SK-N-SH (cell line): ENCODE measurements at places on chromosomes 2 and 18. TPM values are rescaled to one million over a fixed set of nuclear protein-coding genes. Genes with fewer than 3 reads are reported as not detected.

DNA sequence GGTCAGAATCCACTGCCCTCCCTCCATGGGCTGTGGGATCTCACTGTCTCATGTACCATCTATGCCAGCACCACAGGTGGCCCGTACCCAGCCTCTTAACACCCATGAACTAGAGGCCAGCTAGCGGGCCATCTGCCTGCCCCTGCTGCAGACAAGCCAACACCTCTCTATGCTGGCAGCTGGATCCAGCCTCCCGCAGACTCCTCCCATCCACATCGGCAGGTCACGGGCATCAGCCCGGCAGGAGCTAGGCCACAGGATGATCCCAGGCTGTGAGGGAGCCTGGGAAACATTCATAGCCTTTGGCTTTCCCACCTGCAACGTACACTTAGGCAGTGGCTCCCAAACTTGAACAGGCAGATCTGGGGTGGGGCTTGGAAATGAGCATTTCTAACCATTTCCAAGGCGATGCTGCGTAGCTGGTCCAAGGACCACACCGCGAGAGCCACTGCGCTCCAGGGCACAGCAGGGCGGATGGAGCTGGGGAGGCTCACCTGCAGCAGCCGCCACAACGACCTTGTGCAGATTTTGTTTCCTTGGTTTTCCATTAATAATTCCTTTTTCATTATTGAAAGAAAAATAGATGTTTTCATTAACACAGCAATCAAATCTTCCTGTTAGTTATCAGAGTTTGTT lies 114.7 kb downstream of the KCNF1 start:
- no peak for DNase-seq

DNA sequence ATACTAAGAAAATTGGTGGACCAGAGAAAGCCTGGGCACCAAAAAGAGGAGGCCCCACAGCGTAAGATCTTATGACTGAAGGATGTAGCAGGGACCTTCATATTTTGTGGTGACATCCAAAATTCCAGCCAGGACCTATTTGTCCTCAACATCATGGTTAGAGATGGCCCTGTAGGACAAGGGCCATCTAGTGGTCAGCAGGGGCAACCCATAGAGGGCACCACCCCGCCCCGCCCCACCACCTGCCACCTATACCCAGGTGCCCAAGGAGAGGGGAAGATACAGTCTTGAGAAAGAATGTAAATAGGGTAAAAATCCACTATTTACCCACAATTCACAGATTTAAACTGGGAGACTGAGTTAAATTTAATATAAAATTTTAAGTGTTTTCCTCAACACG lies 59.6 kb upstream of the TMEM163 start:
- DNase-seq, result peak; percentile 11

DNA sequence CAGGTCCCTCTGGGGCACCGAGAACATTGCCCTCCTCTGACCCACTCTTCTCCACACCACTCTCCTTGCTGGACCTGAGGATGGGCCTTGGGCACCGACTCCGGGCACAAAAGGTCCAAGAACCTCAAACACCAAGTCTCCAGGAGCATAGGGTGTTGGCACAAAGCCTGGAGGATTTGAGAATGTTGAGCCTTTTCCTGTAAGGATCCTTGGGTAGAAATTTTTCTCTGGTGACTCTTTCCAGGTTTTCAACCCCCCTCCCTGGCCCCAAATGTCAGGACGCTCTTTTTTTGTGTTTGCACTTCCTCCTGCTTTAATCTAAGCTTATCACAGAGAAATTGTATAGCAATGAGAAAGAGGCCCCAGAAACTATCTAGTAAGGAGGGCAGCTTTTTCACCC lies 9.2 kb downstream of the SPR start:
- no peak for DNase-seq

DNA sequence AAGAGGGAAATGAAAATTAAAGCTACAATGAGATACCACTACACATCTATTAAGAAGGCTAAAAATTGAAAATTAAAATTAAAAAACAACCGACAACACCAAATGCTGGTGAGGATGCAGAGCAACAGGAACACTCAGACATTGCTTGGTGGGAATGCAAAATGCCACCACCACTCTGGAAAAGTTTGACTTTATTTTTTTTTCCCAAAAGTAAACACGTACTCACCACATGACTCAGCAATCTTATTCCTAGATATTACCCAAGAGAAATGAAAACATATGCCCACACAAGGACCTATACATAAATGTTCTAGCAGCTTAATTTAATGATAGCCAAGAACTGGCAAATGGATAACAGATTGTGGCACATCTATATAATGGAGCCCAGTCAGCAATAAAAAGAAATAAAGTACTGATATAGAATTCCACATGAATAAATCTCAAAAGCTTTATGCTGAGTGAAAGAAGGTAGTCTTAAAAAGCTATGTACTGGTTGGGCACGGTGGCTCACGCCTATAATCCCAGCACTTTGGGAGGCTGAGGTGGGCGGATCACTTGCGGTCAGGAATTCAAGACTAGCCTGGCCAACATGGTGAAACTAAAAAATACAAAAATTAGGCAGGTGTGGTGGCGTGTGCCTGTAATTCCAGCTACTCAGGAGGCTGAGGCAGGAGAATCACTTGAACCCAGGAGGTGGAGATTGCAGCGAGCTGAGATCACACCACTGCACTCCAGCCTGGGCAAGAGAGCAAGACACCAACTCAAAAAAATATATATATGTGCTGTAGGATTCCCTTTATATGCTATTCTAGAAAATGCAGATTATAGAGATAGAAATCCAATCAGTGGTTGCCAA lies 4.2 kb upstream of the PROC start:
- no peak for DNase-seq

GRCh38 chr2:55010149-55010591 lies 40.1 kb downstream of the RTN4 start:
- no peak for DNase-seq

The CD28 gene
- 0.05 and 0.13 TPM in 2 replicates for polyA plus RNA-seq

The LYPD6 gene
- 8.1 and 11.0 TPM in 2 replicates for polyA plus RNA-seq

The ERMN gene
- not detected in 2 replicates for polyA plus RNA-seq

The SP9 gene
- polyA plus RNA-seq, result not detected in 2 replicates

The TMEM178A gene
- 0.60 and 0.84 TPM in 2 replicates for polyA plus RNA-seq
